MV-4-11 (cell line): ENCODE measurements at places on chromosomes 7 and 10.

DNA sequence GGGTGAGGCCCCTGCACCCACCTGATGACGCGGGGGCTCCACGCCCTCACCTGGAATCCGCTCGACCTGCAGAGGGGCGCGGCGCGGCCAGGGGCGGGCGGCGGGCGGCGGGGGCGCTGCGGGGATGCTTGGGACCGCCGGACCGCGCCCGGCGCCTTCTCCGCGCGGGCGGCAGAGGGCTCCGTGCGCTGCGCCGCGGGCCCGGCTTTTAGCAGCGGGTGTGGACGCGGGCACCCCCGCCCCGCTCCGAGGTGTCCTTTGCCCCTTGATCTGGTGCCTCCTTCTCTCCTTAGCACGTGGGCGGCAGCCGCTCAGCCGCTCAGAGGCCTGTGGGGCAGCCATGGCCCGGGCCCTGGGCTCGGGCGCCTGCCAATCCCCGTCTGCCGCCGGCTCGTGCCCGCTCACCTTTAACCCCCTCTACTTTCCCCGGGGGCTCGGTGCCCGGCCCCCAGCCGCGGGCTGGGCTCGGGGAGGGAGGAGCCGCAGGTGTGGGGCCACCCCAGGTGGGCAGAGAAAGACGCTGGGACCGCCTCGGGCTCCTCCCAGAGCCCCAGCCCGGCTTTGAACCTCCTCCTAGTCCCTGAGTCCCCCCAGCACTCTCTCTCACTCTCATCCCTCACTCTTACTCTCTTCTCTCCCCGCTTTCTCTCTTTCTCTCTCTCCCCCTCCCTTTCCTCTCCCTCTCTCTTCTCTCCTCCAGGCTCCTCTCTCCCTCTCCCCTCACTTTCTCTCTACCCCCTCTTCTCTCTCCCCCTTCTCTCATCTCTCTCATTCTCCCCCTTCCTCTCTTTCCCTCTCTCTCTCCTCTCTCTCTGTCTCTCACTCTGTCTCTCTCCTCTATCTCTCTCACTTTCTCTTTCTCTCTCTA lies 19.7 kb upstream of the VPS37D start:
- no peak for DNase-seq

DNA sequence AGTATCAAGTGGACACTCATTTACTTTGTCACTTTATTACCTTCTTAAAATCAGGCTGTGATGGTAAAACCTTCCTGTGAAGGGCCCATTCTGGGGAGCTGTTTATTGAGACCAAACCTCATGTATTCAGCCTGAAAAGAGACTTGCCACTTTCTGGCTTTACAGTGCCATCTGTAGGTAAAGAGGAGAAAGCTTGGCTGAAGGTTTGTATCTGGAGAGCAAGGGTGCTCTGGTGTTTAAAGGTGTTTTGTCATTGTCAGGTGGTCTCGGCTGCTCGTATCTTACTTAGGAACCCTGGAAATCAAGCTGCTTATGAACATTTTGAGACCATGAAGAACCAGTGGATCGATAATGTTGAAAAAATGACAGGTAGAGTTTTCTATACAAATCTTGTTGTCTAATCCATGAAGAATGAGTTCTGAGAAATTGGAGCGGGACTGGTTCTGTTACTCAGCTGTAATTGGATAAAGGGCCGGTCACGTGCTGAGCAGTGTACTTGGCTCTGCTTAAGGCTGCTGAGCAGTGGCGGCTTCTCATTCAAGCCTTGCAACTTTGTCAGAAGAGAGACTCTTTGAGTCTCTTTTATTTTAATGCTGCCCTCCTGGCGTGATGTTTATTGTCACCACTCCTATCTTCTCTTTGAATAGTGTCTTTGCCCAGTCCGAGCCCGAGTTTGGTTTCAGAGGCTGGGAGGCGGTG lies 46.9 kb downstream of the AP3M1 start:
- peak; percentile 32 for DNase-seq

- no peak for DNase-seq
Observed at GRCh38 chr7:85997515-85997914, 646.2 kb upstream of the GRM3 start.

DNA sequence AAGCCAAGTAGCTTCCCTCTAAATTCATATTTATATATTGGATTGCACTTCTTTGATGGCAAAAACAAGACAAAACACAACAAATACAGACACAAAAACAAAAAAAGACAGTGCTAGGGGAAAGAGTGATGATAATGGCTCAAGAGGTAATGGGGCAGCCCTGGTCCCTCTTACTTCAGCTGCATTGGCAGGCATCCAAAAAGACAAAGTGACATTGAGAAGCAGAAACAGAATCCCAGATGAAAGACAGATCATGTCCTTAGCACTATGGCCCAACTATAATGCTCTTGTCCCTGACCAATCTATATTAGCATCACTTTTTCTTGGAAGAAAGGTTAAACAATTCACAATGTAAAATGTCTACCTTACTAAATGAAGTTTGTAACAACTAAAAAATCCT lies 76.2 kb downstream of the GPR85 start:
- no peak for DNase-seq

GRCh38 chr7:2325162-2325561 lies 10.9 kb upstream of the SNX8 start:
- peak; percentile 92 for DNase-seq

DNA sequence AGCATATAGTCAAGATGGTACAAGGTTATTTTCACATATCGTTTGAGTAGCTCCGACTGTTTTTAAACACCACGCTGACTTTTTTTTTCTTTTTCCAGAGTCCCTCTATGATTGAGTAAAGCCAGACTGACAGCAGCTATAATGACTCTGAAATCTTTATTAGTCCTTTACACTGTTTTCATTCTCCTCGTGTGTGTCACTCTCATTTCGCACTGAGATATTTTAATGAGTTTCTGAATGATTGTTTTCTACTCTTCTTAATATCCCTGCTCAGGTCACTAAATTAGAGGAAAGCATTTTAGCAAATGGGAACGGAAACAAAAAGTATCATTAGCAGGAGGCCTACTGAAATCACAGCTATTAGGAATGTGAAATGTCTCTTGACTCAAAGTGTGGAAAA lies 162.3 kb upstream of the MTPN start:
- DNase-seq, result no peak

- DNase-seq, result no peak
Observed at GRCh38 chr7:131961054-131961680, 404.7 kb upstream of the PODXL start.

GRCh38 chr7:55006499-55006898 lies 12.3 kb upstream of the EGFR start:
- no peak for DNase-seq

DNA sequence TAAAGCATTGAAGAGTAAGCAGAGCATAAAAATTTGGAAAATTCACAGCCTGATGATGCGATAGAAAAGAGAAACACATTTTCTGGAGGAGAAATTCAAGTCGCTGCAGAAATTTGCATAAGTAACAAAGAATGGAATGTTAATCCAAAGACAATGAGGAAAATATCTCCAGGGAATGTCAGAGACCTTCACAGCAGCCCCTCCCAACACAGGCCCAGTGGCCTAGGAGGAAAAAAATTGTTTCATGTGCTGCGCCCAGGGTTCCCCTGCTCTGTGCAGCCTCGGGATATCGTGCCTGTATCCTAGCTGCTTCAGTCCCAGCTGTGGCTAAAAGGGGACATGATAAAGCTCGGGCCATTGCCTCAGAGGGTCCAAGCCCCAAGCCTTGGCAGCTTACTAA lies 206.8 kb downstream of the TPK1 start:
- DNase-seq, result no peak

DNA sequence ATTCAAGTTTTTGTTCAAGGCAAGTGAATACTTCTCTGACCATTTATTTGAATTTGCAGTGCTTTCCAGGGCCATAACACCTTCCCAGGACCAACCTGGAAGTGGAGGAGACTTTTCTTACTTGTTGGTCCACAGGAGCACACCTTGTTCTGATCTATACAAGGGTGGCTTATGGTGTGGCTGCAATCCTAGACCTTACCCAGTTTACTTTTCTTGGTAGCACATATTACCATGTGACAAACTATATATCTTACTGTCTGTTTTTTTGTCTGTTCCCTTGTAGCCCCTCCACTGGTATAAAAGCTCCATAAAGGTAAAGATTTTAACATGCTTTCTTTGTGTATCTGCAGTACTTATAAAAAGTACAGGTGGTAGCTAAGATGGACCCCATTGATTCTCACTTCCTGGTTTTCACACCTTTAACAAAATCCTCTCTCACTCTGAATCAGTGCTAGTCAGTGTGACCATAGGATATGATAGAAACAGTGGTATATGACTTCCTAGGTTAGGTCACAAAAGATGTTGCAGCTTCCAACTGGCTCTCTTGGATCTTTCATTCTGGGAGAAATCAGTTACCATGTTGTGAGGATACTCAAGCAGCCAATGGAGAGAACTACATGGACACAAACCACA lies 5.6 kb upstream of the ASB4 start:
- DNase-seq, result no peak

DNA sequence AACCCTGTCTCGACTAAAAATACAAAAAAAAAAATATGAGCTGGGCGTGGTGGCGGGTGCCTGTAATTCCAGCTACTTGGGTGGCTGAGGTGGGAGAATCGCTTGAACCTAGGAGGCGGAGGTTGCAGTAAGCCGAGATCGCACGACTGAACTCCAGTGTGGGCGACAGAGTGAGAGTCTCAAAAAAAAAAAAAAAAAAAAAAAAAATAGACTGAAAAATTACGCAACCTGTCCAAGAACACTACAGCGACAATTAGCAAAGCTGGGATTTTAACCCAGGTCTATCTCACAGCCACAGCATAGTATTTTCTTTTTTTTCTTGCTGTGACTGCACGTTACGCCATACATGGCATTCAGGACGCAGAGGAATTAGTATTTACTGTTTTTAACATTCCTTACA lies 1.1 kb upstream of the RABGEF1 start:
- DNase-seq, result peak; percentile 43

GRCh38 chr10:101000127-101000914 lies 713 bp downstream of the LZTS2 start:
- no peak for DNase-seq

GRCh38 chr7:4742051-4742573 lies 33.3 kb upstream of the AP5Z1 start:
- DNase-seq, result no peak

- no peak for DNase-seq
Observed at GRCh38 chr10:44934416-44935200, 23.5 kb downstream of the TMEM72 start.

GRCh38 chr10:62433181-62433692 lies 59.1 kb downstream of the ZNF365 start:
- DNase-seq, result peak; percentile 66

- DNase-seq, result no peak
Observed at GRCh38 chr10:131683281-131683861, 217.4 kb upstream of the PPP2R2D start.

DNA sequence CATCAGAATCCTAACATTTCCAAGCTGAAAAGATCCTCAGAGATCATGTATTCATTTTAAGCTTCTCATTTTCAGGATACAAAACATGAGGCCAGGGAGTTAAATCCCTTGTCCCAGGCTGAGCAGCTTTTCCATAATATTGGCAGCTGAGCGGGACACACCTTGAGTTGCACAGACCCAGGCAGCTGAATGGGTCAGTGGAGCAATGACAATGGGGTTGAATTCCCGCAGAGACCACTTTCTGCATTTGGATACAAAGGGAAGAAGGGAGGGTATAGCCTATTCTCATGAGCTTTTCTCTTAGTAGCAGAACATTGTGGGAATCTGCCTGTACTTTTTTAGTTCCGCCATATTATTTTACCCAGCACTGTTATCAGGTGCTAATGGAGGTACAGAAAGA lies 49.5 kb downstream of the PRR15 start:
- no peak for DNase-seq

DNA sequence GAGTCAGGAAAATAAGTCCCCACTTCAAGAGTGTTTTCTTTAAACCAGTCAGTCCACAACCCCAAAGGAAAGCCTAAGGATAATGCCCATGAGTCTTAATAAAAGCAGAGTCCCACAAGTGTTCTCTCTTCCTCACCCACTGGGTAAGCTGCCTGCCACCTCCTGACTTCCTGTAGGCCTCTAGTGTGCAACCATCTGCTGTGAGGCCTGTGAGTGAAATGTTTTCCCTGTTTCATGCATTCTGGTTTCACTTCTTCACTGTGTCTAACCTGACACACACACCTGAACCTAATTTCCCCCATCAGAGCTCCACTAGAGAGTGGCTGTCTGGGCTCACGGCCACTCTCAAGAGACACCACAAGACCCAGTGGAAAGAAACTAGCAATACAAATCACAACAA lies 38.9 kb upstream of the GDF10 start:
- peak; percentile 55 for DNase-seq

DNA sequence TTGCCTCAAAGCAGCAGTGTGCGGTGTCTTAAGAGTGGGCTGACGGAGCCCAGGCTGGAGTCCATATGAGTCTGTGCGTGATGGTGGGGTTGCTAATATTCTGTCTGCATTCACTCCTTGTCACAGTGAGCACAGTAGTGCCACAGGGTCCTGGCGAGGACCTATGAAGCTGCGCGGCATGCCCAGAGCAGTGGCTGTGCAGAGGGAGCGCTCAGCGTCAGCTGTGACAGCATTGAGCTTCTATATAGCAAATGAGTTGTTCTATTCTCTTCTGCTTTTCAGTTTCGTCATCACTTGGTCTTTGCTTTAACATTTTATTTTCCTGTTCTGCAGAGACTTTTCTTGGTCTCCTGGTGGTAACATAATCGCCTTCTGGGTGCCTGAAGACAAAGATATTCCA lies 14.5 kb downstream of the EIF3B start:
- DNase-seq, result peak; percentile 29

- no peak for DNase-seq
Observed at GRCh38 chr7:71511361-71511807, 379.4 kb downstream of the GALNT17 start.

- DNase-seq, result no peak
Observed at GRCh38 chr7:120254845-120255244, 18.1 kb upstream of the KCND2 start.

- peak; percentile 43 for DNase-seq
Observed at GRCh38 chr10:64039198-64039597, 518.0 kb downstream of the REEP3 start.

DNA sequence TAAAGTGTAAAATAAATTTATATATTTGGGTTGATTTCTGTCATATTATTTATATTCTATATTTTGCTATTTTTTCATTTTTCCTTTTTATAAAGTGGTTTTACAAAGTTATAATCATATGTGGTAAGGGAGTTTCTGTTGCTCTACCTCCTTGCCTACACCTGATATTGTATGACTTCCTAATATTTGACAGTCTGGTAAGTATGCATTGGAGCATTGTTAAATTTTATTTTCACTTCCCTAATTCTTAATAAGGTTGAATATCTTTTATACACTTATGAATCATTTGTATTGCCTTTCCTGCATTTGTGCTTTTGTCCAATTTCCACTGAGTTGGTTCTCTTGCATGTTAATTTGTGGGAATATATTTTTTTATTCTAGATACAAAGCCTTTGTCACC lies 492.4 kb downstream of the GRID1 start:
- DNase-seq, result no peak
